Stimulated activated CD4-positive, alpha-beta T cell treated with anti-CD3 and anti-CD28 coated beads, Interleukin-1b, Interleukin-23, amount 100 ng/mL, for 1 hour (primary cell): ENCODE measurements at places on chromosomes 16 and 17.

DNA sequence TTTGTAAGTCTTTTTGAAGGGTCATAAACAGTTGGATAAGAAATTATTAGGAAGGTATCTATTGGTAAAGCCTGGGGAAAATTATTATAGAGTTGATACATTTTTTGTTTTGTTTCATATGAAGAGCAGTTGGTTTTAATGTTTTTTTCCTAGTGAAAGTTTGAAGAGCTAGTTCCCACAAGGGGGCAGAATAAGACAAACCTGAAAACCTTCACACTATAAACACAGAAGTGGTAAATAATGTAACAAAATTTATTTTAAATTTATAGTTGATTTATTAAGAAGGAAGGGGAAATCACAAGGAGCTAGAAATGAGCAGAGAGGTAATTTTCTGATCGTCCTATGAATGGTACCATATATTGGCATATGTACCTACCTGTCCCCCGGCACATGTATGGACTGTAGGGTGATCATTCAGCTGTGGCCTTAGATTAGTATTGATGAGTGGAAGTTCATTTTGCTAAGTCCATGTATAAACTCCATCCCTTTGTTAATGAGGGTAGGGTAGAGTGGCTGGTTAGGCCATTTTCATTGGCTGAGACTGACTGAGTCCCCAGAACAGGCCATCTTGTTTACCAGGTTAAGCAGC, 116.3 kb downstream of the TANC2 start:
- DNase-seq: no peak

DNA sequence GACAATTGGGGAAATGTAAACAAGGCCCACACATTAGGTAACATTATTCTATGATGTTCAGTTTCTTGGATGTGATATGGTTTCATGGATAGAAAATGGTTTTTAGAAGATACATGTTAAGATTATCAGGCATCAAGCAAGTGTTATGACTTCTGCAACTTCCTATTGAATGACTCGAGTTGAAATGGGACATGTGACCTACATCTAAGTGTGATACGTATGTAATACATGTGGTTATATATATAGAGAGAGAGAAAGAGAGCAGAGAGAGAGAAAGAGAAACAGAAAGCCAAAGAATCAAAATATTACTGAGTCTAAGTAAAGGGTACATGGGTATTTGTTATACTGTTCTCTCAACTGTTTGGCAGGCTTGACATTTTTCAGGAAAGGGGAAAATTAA, 1.7 kb downstream of the TMEM170A start:
- no peak for DNase-seq

DNA sequence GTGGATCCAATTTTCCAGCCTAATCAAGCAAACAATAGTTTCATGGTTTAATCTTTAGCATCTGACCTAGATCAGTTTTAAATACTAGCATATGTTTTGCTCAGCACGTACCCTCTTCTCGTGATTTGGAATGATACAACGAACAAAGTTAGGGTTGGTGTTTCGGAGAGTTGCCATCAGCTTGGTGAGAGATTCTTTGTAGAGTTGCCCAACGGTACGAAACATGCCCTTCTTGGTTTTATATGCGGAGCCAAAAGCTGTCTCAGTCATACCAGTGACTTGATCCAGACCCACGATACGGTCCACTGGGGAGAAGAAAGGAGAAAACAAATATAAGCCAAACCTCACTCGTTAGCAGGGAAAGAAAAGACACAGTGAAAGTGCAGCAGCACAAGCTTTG, 85.3 kb downstream of the NDEL1 start:
- no peak for DNase-seq

DNA sequence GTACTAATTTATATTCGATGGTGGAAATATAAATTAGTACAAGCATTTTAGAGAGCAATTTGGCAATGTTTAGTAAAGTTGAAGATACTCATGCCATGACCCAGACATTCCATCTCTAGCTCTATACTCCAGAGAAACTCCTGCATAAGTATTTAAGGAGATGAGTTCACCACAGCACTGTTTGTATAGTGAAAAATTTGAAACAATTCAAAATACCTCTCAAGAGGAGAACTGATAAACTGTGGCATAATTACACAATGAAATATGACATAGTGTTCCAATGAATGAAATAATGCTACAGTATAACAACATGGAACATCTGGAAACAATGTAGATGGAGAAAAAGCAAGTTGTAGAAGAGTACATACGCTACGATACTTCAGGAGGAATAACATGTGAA, 48.6 kb upstream of the IRX3 start:
- no peak for DNase-seq

DNA sequence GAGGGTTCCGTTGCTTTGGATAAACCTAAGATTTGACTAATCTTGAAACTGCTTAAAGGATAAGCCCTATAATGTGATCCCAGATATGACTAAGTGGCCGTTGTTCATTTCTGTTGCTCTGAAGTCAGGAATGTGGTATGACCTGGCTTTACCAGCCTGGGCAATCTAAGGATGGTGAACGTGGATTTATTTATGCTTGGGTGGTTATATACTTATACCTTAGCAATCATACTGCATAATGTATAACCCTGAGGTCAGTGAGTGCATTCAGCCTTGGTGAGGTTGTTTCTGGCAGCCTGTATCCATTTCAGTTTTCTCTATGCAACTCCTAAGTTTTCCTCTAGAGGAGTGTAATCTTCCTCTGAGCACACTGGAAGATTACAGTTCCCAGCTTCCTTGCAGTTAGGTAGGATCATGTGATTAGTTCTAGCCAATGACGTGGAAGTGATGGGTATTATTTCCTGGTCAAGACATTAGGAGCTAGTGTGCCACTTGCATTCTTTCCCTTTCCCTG, 41.9 kb downstream of the FTO start:
- no peak for DNase-seq

DNA sequence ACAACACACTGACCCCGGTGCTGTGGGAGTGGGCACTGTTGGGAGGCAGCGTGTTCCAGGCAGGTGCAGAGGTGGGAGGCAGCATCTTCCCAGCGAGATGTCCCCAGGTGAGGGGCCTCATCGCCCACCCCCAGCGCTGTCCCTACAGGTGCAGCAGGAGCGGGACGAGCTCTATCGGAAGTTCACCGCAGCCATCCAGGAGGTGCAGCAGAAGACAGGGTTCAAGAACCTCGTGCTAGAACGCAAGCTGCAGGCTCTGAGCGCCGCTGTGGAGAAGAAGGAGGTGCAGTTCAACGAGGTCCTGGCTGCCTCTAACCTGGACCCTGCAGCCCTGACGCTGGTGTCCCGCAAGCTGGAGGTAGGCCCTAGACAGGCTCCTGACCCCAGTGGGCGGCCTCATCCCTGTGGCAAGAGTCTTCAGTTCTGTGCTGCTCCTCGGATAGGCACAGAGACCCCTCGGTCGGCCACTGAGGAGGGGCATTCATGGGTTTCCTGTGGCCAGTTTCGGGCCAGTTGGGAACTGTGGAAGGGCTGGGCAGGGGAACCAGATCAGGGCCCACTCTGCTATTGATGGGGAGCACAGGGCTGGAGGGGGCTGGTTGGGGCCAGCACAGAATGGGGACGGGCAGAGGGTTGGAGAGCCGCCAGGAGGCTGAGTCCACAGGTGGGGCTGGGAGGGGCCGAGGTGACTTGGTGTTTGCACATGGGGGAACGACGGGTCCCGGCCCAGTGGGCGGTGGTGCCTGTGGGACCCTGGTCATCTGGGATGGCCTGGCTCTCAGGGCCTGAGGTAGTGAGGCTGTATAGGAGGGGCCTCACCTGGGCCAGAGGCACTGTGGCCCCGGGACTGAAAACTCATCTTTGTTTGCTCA, 21.1 kb upstream of the DBNDD1 start:
- no peak for DNase-seq

- DNase-seq: no peak
Measured at GRCh38 chr17:17840751-17841591, 4.2 kb upstream of the SREBF1 start.

- DNase-seq: peak; percentile 92
Measured at GRCh38 chr17:49739641-49740271, 24.2 kb downstream of the FAM117A start.

DNA sequence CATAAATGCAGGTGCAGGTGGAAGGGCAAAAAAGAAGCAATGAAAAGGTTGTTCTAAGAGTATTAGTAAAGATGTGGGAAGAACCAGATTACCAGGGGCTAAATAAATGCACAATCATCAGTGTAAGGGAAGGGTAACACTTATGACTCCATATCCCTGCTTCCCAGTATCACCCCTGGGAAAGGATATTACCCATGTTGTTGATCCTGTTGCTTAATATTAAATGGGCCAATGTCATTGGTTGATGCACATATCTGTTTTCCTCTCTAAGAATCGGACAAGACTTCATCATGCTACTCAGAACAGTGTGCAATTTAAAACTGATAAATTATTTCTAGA, 34.7 kb upstream of the ABCA6 start:
- DNase-seq: no peak

- DNase-seq: no peak
Measured at GRCh38 chr17:8412089-8412488, 14.5 kb upstream of the RNF222 start.

DNA sequence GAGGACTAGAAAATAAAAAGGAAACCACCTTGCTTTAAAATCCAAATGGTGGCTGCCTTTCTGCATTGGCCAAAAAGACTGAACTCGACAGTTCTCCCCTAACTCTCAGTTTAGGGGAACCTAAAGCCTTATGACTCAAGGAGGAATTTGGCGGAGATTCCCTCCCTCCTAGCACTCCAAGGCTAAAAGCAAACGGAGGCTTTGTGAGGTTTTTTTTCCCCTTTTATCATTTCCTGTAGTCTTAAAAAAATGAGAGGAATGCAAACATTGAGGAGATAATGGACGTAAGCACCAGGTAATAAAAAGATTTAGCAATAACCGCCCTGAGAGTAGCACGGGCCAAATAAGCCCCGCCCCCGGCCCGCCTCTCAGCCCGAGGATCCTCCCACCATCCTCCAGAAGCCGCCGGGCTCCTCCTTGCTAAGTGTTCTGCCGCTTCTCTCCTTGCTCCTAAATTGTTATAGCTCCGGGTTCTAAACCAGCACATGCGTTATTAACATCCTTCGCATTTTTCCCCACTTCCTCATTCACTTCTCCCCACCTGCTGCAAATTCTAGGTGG, 5.8 kb upstream of the KIFC3 start:
- no peak for DNase-seq

GRCh38 chr16:29784901-29785500, 5.5 kb upstream of the KIF22 start:
- DNase-seq: peak; percentile 50

DNA sequence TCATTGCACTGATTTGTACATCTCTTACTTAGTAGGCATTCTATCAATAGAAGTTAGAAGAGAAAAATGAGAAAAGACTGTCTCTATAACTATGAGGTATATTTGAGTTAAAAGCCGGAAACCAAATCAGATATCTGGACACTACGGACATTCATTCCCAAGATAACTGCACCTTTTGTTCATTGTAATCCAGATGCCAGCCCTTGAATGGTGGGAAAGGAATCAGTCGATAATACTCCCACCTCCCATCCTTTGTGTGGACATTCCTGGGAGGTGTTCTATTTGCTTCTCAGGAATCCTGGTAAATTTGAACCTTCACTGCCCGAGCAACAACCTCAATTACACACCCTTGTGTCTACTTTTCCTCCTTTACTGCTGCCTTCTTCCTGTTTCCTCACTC, 225.2 kb downstream of the CHD9NB start:
- DNase-seq: no peak

DNA sequence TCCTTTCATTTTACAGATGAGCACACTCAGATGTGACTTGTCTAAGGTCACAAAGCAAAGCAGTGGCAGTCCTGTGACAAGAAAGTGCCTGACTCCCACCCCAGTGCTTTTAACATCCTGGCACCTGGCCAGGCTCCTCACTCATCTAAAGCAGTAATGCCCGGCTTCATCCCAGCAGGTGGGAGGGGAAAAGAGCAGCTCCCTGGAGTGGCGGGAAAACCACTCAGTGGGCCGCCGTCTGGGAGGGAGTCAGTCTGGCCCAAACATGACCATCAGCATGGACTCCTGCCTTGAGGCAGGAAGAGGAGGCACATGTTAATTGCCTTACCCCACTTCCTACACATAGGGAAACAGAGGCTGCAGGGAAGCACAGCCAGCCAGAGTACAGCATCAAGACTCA, 2.6 kb downstream of the PCGF2 start:
- DNase-seq: no peak

DNA sequence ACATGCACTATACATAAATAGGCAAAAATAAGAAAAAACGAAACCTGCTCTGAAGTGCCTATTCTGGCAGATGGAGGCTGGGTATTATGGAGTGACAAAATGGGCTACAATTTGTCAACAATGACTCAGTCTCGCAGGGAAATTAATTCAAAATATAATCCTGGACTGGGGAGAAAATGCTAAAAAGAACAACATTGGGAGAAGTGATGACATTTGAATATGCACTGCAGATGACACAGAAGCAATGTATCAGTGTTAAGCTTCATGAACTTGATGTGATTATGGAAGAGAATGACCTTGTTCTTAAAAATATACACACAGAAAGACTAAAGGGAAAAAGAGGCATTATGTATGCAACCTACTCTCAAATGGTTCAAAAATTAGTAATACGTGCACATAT, 74.8 kb upstream of the PSMD7 start:
- DNase-seq: no peak

DNA sequence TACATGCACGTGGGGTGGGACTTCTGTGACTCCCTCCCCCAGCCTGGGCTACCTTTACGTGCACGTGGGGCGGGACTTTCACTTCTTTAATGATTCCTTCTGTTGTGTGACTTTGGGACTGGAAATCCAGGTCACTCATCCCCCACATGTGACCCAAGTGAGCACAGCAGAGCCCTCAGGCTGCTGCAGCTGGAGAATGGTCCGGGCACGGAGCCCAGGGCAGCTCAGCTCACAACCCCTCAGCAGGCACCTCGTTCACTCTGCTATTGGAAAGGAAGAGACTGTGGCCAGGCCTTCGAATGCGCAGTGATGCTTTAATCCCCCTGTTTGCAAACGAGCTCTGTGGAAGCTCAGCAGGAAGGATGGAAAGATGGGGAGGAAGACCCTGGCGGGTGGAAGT, 14.7 kb downstream of the DBNDD1 start:
- DNase-seq: no peak

DNA sequence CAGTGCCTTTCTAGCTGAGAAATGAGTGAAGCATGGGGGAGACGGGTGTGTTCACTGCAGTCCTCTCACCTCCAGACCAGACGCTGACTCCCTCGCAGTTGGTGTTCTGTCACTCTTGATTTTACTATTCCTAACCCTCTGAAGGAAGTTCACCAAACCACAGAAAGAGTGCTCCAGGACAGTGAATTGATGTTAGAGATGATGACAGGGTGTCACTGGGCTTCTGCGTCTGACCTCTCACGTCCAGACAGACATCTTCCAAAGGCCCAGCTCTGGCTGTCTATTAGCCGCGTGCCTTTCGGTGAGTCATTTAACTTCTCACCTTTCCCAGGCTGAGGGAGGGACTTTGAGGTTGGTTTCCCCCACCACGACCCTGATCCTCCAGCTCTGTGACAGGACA, 8.2 kb downstream of the CRAMP1 start:
- DNase-seq: no peak
